Activated CD8-positive, alpha-beta memory T cell treated with anti-CD3 and anti-CD28 coated beads, Interleukin-2, amount 10 ng/mL, durations not matched to agents 7 days and 5 days (primary cell): ENCODE measurements at places on chromosomes 1 and 21. TPM values are rescaled to one million over a fixed set of nuclear protein-coding genes. Genes with fewer than 3 reads are reported as not detected.

The AMY1C gene
- total RNA-seq, result not detected

The MANEAL gene
- total RNA-seq, result 2.6 TPM

The NID1 gene
- 0.38 TPM for total RNA-seq

The KHDRBS1 gene
- total RNA-seq, result 183 TPM

The YTHDF2 gene
- 65.0 TPM for total RNA-seq

The ARL8A gene
- 68.9 TPM for total RNA-seq

DNA sequence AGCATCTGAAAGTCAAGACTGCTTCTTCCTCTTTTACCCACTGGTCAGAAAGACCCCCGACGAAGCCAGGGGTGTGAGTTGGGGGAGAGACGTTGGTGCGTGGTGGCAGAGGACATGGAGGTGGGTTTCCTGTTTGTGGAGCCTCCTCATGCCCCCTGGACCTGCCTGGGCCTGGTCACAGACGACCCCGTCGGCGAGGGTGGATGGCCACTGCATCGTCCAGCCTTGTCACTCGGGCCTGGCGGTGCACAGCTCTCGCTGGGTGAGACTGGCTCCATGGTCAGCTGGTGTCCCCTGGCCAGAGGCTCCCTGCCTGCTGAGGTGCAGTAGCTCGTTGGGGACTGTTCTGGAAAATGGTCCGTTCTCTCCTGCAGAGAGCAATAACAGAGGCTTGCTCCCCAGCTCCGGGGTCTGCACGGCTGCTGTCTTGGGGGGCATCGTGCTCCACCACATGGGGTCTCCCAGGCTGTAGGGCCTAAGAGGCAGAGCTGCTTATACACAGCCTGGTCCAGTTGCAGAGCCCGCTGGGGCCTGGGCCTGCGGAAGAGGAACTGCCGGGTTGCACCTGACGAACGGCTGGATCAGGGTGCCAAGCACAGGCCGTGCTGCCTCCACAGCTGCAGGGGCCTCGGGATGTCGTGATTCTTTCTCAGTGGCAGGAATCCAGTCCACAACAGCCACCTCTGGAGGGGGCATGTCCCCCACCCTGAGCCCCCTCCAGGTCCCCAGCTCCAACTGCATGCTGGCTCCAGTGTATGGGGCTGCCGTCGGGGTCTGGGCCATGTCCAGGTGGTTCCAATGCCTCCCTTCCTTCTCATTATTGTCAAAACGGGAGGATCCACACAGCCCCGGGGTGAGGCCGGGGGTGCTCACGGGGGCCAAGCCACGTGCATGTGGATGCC is 18.0 kb upstream of the ACTRT2 start:
- H3K4me3 ChIP-seq, result no peak overlapping the region
- no peaks in the 10 kb centered on the region for H3K4me1 ChIP-seq
- no peak overlapping the region for H3K27ac ChIP-seq
- no peaks in the 10 kb centered on the region for H3K36me3 ChIP-seq
- DNase-seq, result no peak
- H3K27me3 ChIP-seq, result no peaks in the 10 kb centered on the region

GRCh38 chr1:89815611-89816010 is 5.2 kb upstream of the LRRC8D start:
- H3K27me3 ChIP-seq, result peaks cover 9% of the 10 kb centered on the region
- no peak for DNase-seq
- H3K27ac ChIP-seq, result no peak overlapping the region
- H3K4me1 ChIP-seq, result peaks cover 22% of the 10 kb centered on the region

DNA sequence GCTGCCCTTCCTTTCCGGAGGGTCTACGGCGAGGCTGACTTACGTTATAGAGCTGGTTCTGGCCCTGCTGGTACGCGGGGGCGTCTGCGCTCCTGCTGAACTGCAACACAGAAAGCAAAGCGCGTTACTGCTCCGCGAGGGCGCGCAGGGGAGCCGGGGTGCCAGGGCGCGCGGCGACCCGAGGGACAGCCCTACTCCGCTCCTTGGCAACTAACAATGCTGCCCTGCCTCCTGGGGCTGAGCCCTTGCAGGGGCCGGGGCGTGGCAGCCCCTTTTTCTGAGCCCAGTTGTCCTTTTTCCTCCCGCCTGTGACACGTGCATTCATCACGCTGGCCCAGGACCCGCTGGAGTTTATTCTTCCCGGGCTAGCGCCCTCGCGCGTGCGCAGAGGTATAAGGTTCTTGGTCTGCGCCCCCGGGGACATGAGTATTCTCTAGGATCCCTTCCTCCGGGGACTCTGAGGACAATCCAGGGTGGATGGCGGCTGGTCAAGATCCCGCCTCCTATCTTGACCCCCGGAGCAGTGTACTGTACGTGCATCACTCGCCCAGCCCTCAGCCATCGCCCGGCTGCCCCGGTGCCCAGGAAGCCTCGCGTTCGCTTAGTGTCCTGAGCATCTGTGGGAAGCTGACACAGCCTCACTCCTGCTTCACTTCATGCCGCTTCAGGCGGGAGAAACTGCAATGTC is 78.9 kb downstream of the CD247 start:
- H3K36me3 ChIP-seq, result peaks cover 50% of the 10 kb centered on the region
- H3K27me3 ChIP-seq, result no peaks in the 10 kb centered on the region
- no peak overlapping the region for H3K4me3 ChIP-seq
- H3K4me1 ChIP-seq, result peaks cover 75% of the 10 kb centered on the region
- no peak for DNase-seq
- H3K27ac ChIP-seq, result peak overlapping the region; percentile 94

GRCh38 chr21:42002421-42002958 is 7.7 kb downstream of the ZBTB21 start:
- peaks cover 22% of the 10 kb centered on the region for H3K4me1 ChIP-seq
- H3K4me3 ChIP-seq, result peak overlapping the region; percentile 23
- H3K27me3 ChIP-seq, result no peaks in the 10 kb centered on the region
- H3K27ac ChIP-seq, result peak overlapping the region; percentile 71
- peaks cover 44% of the 10 kb centered on the region for H3K36me3 ChIP-seq

DNA sequence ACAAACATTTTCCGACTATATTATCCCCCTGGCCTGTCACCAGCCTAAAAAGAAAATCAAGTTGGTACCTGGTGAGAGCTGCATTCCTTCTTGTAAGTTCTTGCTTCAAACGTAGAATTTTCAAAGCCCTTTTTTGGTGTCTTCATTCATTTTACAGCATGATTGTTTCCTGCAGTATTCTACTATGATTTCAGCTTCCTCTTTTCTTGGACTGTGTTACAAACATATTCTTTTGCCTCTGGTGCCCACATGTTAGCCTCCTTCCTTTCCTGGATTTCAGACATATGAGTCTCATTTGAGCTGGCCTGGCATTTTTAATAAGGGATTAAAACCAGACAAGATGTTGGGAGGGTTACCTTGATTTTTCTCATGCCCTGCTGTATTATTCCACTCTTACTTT is 142.5 kb downstream of the PIGK start:
- DNase-seq, result no peak
- no peaks in the 10 kb centered on the region for H3K4me1 ChIP-seq
- H3K27ac ChIP-seq, result no peak overlapping the region
- H3K36me3 ChIP-seq, result no peaks in the 10 kb centered on the region
- H3K4me3 ChIP-seq, result no peak overlapping the region

DNA sequence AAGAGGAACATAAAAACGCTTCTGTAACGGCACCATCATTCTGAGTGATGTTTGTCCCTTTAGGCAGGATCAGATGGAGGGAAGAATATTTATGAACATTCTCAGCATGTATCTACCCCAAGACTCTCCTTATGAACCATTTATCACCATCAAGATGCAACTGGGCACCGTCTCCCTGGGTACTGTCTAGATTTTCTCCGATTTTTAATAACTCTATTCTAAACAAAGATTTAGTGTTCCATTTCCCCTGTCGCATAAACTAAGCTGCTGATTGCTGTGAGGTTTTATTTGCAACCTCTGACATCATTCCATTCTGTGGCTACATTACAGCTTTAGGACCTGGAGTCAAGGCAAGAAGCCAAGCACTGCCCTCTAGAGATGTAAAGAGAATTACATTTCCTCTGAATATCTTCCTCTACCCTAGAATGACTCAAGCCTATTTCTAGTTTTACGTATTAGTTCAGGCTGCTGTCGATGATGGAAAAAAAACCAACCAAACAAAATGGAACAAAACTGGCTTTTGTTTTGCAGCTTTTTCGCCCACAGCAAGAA is 130.1 kb upstream of the MAP1LC3C start:
- H3K27ac ChIP-seq, result no peak overlapping the region
- H3K27me3 ChIP-seq, result no peaks in the 10 kb centered on the region
- H3K4me1 ChIP-seq, result no peaks in the 10 kb centered on the region
- no peak for DNase-seq
- no peak overlapping the region for H3K4me3 ChIP-seq
- H3K36me3 ChIP-seq, result no peaks in the 10 kb centered on the region

- H3K36me3 ChIP-seq, result no peaks in the 10 kb centered on the region
- H3K27ac ChIP-seq, result no peak overlapping the region
- no peak for DNase-seq
- H3K27me3 ChIP-seq, result no peaks in the 10 kb centered on the region
- no peak overlapping the region for H3K4me3 ChIP-seq
- no peaks in the 10 kb centered on the region for H3K4me1 ChIP-seq
Measured at GRCh38 chr21:18893406-18893805, 489.8 kb upstream of the TMPRSS15 start.

DNA sequence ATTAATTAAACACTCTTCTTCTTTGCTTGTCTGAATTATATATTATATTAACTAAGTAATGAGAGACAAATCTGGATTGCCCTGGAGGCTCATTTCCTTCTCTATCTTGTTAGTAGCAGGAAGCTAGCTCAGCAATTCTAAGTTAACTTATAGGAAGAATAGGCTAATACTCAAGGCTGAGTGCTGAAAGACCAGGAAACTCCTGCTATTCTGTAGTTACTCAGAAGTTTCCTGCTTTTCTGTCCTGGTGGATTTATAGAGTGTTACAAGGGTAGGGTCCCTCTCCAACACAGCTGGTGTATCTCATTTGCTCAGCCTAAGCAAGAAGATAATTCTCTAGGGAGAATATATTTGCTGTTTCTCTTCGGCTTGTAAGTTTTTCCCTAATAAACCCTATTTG is 29.2 kb downstream of the HSPA13 start:
- no peak for DNase-seq
- H3K27ac ChIP-seq, result no peak overlapping the region
- peaks cover 25% of the 10 kb centered on the region for H3K27me3 ChIP-seq
- no peak overlapping the region for H3K4me3 ChIP-seq
- H3K36me3 ChIP-seq, result no peaks in the 10 kb centered on the region
- H3K4me1 ChIP-seq, result no peaks in the 10 kb centered on the region

DNA sequence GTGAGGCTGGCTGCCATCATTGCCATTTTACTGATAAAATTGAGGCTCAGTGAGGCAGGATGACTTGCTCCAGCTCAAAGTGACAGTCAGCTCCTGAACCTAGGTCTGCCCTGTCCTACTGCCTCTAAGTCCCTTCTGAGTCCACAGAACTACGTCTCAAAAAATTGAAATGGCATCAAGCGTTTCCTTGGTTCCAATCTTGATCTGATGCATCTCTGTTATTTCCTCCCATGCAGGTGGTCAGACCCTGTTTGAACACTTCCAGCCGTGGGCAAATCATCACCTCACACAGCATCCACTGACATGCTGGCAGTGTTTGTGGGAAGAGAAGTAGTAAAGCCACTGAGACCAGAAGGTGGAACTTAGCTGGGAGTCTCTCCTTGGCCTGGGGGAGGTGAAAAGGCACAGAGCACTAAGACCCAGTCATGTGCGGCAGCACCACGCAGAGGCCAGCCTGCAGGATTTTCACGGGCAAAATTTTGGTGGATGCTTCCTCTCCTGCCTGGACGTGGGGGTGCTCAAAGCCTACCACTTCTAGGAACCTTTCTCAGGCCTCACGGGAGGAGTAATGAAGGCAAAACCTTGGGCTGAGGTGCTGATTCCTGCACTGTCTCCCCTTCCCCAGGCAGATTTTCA is 7.8 kb upstream of the CPLANE2 start:
- H3K4me1 ChIP-seq, result peaks cover 13% of the 10 kb centered on the region
- no peaks in the 10 kb centered on the region for H3K27me3 ChIP-seq

DNA sequence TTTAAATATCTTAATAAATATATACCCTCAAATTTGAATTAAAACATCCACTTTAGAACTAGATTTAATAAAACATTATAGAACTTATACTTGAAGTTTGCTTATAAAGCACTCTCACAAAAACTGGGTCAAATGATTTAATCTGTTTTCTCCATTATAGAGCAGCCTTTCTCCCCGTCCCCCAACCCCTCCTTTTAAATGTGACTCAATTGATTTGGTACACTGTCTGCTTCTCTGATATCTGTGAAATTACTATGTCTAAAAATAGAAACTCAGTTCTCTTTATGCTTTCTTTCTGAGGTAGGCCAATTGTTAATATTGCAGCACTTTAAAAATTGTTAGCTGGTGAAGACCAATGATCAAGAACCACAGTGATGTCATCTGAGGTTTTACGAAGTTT is 6.9 kb upstream of the ZBTB21 start:
- H3K4me3 ChIP-seq, result no peak overlapping the region
- DNase-seq, result no peak
- H3K27me3 ChIP-seq, result peaks cover 19% of the 10 kb centered on the region
- no peak overlapping the region for H3K27ac ChIP-seq
- no peaks in the 10 kb centered on the region for H3K4me1 ChIP-seq

- H3K4me1 ChIP-seq, result no peaks in the 10 kb centered on the region
- H3K27ac ChIP-seq, result no peak overlapping the region
- H3K36me3 ChIP-seq, result no peaks in the 10 kb centered on the region
- no peak overlapping the region for H3K4me3 ChIP-seq
- no peak for DNase-seq
Measured at GRCh38 chr1:230337266-230337665, 88.9 kb downstream of the PGBD5 start.

DNA sequence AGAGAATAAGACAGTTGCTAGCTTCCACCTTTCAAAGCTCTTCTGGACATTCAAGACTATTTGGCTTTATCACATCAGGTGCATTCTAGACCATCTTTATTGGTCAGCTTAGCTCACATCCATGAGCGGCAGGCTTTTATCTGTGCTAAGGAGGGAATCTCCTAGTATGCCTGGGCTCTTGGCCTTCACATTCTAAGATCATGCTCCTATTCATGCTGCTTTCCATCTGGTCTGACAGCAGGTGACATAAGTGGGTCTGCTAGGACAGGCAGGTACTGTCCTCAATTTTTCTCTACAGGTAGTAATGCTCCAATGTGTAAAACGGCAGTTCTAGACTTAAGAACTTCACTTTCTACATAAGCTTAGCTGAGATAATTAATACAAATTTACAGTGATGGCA is 39.2 kb upstream of the ADAMTS1 start:
- no peak for DNase-seq
- H3K4me3 ChIP-seq, result no peak overlapping the region
- H3K27ac ChIP-seq, result no peak overlapping the region
- H3K27me3 ChIP-seq, result no peaks in the 10 kb centered on the region

DNA sequence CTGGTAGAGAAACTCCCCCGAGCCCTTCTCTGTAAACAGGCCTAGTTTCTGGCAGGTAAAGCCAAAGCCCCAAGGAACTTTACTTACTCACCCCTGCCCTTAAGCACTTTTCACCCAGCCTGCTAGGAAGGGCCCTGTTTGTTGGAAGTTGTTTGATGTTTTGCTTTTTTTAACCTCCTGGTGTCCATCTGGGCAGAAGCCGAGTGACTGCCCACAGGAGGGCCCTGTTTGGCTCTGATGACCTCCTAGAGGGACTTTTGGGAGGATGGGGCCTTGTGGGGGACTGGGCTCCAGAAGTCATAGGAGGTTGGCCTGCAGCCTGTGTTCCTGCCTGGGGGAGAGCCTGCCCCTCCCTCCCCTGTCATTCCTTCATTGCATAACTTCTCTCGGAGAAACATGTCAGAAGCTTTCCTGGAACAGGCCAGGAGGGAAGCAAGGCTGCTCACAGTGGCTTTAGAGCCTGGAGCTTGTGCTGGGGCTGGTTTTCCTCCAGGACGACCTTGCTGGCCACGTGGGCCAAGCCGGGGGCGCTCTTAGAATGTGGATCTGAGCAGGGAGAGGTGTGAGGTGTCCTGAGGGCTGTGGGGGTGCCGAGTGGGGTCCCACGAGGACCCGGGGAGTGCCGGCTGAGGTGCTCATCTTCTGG is 33.9 kb downstream of the COQ8A start:
- H3K36me3 ChIP-seq, result peaks cover 12% of the 10 kb centered on the region
- no peaks in the 10 kb centered on the region for H3K27me3 ChIP-seq
- H3K4me3 ChIP-seq, result no peak overlapping the region
- DNase-seq, result no peak
